ENCODE measurements at places on chromosomes 12 and 14.

DNA sequence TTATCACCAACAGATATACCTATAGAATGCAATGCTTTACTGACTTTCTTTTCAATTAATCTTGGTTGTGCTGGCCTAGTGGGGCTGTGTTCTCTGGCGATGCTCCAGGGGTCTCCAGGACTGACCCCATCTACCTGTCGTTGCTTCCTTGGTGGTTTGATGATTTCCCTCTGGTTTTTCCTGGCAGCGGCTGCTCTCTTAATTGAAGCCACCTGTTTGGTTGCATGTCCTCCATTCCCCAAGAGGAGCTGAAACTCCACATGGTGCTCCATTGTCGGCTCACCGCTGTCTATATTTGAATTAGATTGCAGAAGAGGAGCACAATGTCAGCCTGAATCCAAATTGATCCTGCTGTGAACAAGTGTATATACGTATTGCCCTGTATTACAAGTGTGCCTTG, 7.1 kb upstream of the IFNG-AS1 start:
- no peak for DNase-seq

GRCh38 chr12:124780752-124781685, 82.6 kb downstream of the SCARB1 start:
- no peak for DNase-seq

DNA sequence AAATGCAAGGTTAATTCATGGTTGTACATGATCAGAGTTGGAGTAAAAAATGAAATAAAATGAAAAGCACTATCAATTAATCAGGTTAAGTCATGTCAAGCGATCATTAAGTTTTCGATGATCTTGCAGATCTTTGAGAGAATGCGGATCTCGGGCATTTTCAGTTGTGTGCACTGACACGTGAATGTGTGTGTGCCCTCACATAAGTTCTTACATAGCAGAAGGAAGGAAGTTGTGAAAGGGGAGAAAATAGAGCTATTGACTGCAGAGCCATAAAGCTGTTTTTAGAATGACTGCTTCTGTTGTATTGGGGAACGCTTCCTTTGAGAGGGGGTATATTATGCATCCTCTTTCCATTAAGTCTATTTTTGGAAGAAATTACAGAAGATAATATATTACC, 101.3 kb downstream of the HMGA2 start:
- DNase-seq = no peak

- DNase-seq = no peak
Measured at GRCh38 chr12:11797317-11797913, 147.9 kb downstream of the ETV6 start.

DNA sequence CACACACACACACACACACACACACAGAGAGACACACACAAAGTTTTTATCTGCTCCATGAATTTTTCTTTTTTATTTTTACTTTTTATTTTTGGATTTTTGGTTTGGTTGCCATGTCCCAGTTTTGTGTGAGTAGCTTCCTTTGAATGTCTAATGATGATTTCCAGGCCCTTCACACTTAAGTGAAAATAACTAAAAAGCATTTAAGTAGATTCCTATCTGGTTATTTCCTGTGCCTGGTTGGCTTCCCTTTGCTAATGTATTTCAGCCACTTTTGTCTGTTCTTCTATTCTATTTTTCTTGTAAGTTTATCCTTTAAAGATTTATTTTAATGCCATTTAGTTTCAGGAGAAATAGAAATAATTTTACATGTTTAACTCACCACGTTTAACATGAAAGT, 755.4 kb downstream of the SLC6A15 start:
- DNase-seq = no peak

GRCh38 chr14:64704143-64704742, at the start of gene PLEKHG3:
Gene PLEKHG3 (plus strand): TSS chr14:64704424. CDS start chr14:64727632, 23,208 bp downstream.
- peak; percentile 97 for DNase-seq

- DNase-seq = peak; percentile 87
Measured at GRCh38 chr12:52268212-52268611, 6.2 kb upstream of the KRT86 start.

- DNase-seq = no peak
Measured at GRCh38 chr12:118827047-118827446, 154.3 kb upstream of the SRRM4 start.

GRCh38 chr12:124797321-124797720, 66.3 kb downstream of the SCARB1 start:
- peak; percentile 43 for DNase-seq

DNA sequence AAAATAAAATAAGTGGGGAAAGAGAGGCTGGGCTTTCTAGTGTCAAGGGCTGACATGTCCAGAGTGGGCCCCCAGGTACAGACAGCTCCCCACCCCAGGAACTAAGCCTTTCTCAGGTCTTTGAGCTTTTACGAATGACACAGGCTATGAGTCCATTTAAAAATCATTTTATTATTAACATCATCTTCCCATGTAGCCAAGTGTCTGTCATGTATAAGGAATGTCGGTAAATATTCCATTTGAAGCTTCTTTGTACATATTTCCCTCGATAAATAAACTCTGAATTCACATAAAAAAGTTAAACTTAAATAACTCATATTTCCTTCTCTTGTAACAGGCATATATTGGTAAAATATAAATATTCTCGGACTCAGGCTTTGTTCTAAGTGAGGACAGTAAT, 143.6 kb downstream of the CALM1 start:
- peak; percentile 55 for DNase-seq

DNA sequence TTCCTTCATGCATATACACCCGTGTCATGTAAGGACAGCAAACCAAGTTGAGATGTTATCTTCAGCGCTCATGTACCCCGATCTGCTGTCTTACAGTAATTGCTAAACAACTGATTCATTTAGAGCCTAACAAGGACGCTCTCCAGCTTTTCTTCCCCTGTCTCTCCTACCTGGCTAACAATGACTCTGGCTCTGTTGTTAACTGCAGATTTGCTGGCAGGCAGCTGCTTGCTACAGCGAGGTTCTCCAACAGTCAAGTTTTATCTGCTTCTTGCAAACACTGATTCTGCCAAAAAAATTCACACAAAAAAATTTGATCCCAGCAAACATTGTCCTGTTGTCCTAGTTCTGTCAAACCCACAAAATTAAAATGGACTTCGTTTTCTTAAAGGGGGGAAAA, 101.6 kb downstream of the OTX2 start:
- DNase-seq = no peak

DNA sequence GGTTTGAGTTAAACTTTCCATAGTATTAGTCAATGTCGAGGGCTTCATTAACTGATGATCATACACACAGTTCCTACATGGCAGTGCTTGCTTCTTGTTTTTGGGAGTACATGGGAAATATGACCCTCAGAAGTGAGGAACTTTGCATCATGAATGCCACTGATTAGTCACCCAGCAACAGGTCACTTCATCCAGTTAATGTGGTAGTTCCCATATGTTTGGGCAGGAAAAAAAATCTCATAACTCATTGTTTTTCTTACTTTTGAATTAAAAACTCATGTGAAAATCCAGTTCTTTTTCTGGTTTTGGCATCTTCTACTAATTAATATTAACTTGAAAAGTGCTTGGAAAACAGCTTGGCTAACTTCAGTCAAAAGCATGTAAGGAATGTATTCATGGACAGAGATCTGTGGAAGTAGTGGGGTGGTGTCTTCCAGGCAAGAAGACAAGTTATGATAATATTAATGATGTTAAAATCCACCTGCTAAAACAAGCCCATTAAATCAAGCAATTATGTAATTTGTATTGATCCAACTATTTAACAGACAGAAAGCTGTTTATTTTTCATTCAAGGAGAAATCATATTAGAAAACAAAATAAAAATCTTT, 309.1 kb upstream of the NAV3 start:
- peak; percentile 8 for DNase-seq

GRCh38 chr12:8033153-8034044, 883 bp downstream of the FOXJ2 start:
- peak; percentile 97 for DNase-seq

GRCh38 chr14:32345311-32345791, 16.3 kb downstream of the AKAP6 start:
- DNase-seq = no peak

- DNase-seq = no peak
Measured at GRCh38 chr12:120692524-120693033, 5.6 kb downstream of the MLEC start.

- no peak for DNase-seq
Measured at GRCh38 chr12:42141981-42142606, 2.6 kb downstream of the GXYLT1 start.

DNA sequence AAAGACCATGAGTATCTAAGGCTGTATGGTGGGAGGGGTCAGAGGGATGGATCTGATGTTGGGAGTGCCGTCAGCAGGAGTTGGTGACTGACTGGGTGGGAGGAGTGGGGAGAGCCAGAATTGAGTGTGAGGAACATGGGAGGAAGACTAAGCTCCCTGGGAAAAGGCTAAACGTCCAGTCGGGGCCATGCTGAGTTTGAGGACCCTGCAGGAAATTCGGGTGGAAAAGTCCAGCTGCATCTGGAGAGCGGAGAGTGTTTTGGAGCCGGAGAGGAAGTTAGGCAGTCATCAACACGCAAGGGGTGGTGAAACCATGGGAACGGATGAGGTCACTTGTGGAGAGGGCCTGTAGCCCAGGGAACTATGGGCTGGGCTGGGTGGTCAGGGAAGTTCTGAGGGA, 60.9 kb downstream of the ELK3 start:
- DNase-seq = no peak
